ENCODE measurements at places on chromosomes 12 and 14. TPM values are rescaled to one million over a fixed set of nuclear protein-coding genes. Genes with fewer than 3 reads are reported as not detected.

The POP5 gene
- polyA plus RNA-seq, result 25.7 TPM

The TMEM179 gene
- 0.22 TPM for polyA plus RNA-seq

The MARS1 gene
- 87.4 TPM for polyA plus RNA-seq

The FAM90A1 gene
- 0.23 TPM for polyA plus RNA-seq

The ART4 gene
- 0.69 TPM for polyA plus RNA-seq
